ENCODE measurements at places on chromosomes 12 and 14.

GRCh38 chr14:80902608-80903007, 38.9 kb downstream of the CEP128 start:
- H3K4me3 ChIP-seq = no peak overlapping the region
- H3K36me3 ChIP-seq = peaks cover 41% of the 10 kb centered on the region
- no peak for DNase-seq
- H3K27ac ChIP-seq = no peak overlapping the region

- H3K27me3 ChIP-seq = no peaks in the 10 kb centered on the region
- H3K36me3 ChIP-seq = no peaks in the 10 kb centered on the region
- peaks cover 8% of the 10 kb centered on the region for H3K4me1 ChIP-seq
- H3K27ac ChIP-seq = no peak overlapping the region
These were observed 11.9 kb upstream of the TCP11L2 start for GRCh38 chr12:106290666-106291065.

DNA sequence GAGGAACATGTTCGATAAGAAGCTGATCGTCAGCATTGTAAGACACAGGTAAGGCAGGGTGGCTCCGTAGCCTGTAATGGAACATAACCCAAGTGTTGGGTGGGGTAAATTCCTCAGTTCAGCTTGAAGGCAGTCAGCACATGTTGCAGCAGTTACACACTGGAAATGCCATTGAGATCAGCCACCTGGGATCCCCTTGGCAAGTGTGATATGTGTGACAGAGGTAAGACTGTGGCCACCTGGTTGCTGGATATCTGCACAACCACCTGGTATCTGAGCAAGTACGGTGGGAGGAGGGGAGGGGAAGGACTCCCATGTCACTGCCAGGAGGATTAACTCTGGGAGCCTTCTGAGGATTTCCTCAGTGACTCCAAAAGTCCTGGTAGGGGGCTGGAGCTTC, 158.0 kb upstream of the CAND1 start:
- no peaks in the 10 kb centered on the region for H3K4me1 ChIP-seq
- H3K27ac ChIP-seq = no peak overlapping the region
- no peak for DNase-seq
- H3K27me3 ChIP-seq = no peaks in the 10 kb centered on the region

DNA sequence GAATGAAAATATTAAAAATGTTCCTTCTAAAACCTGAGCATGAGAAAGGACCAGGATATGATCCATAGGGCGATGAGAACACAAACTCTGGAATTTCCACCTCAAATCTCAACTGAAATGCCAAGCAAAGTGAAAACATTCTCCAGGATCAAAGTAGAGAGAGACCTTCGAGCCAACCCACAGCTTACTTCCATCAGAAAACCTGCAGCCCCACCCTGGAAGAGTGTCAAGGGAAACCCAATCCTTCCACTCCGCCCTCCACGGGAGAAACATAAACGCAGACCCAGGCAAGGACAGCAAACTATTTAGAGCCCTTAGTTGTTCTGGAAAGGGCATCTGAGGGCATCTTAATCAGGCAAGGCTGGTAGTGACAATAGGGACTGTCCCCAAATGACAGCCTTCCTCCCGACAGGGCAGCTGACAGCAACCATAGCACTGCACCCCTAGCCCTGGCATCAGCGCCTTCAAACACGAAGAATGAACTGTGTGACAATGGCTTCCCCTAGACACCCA, 21.8 kb downstream of the SLC15A4 start:
- H3K4me3 ChIP-seq = no peak overlapping the region
- peaks cover 22% of the 10 kb centered on the region for H3K4me1 ChIP-seq
- no peaks in the 10 kb centered on the region for H3K27me3 ChIP-seq
- peaks cover 87% of the 10 kb centered on the region for H3K36me3 ChIP-seq
- peak overlapping the region; percentile 46 for H3K27ac ChIP-seq
- DNase-seq = no peak

GRCh38 chr14:67133144-67133543, 56.1 kb upstream of the GARIN2 start:
- H3K4me1 ChIP-seq = peaks cover 16% of the 10 kb centered on the region
- H3K4me3 ChIP-seq = no peak overlapping the region
- H3K36me3 ChIP-seq = peaks cover 5% of the 10 kb centered on the region
- no peaks in the 10 kb centered on the region for H3K27me3 ChIP-seq
- H3K27ac ChIP-seq = no peak overlapping the region

GRCh38 chr12:93167331-93167730, 210.4 kb upstream of the NUDT4 start:
- no peaks in the 10 kb centered on the region for H3K36me3 ChIP-seq
- no peaks in the 10 kb centered on the region for H3K27me3 ChIP-seq
- no peak overlapping the region for H3K27ac ChIP-seq
- no peak for DNase-seq

All from activated T-helper 2 cell treated with anti-CD3 and anti-CD28 coated beads, Interferon-gamma antibody, Interleukin-2, Interleukin-4, amounts not matched to agents 10 μg/mL and 5 μg/mL and 100 μg/mL, durations not matched to agents 14 hours and 24 hours and 36 hours (primary cell).